ENCODE measurements at places on chromosomes 7 and 10.
A peak's percentile ranks its signal among the peaks of the same experiment; 100 is the strongest.

GRCh38 chr10:16856092-16856491 is 38.9 kb upstream of the RSU1 start:
- no peak for DNase-seq

GRCh38 chr7:99092064-99092720 is 51.7 kb downstream of the SMURF1 start:
- no peak for DNase-seq

- no peak for DNase-seq
Measured at GRCh38 chr10:125521721-125522680, 161.0 kb downstream of the TEX36 start.

- DNase-seq, result no peak
Measured at GRCh38 chr10:80100861-80101695, 22.6 kb downstream of the TMEM254 start.

DNA sequence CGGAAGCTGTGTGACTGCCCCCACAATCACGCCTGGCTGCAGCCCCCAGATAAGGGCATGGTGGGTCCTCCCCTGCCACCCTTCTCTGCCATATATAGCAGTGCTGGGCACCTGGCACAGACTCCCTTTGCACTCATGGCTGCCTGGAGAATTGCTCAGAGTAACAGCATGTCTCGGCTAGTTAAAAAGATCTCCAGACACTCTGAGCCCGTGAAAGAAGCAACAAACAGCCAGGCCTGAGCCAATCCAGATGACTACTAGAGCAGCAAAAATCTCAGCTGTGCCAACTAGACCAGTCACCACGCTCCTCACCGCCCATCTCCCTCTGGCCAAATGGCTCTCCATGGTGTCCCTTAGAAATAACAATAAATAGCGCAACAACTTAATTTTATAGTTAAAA is 71.3 kb downstream of the PARD3 start:
- peak; percentile 65 for DNase-seq

DNA sequence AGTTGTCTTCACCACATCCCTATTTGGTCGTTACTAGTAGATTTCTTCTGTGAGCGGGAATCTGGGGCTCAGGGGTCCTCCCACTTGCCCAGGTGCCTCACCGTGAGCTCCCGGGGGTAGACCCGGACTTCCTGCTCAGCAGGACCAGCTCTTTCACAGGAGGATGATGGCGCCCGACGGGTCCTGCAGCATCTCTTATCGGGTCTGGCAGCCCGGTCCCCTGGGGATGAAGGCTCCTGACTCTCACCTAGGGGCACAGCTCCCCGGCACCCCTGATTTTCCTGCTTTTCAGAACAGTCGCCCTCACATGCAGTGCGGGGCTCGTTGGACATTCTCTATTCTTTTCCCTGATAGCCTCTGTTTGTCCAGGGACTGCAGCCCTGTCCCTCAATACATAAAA is 33.0 kb upstream of the SHH start:
- no peak for DNase-seq

DNA sequence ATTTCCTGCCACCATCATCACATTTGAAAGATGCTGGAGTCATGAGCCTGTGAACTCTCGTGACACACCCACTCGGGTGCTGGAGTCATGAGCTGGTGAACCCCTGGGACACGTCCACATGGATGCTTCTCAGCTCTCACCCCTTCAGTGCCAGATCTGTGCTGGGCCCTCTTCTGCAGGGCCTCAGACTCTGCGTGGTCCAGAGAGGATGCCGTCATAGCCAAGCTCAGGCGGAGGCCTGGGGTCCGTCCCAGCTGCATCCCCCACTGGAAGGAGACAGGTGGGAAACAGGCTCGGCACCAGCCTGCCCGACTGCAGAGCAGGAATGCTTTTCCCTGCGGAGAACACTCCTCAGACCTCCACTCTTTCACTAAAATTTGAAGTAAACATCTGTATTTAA is 156.5 kb upstream of the PPP2R2D start:
- no peak for DNase-seq

GRCh38 chr7:142338633-142339501 is 81.0 kb upstream of the PRSS58 start:
- DNase-seq, result peak; percentile 19

DNA sequence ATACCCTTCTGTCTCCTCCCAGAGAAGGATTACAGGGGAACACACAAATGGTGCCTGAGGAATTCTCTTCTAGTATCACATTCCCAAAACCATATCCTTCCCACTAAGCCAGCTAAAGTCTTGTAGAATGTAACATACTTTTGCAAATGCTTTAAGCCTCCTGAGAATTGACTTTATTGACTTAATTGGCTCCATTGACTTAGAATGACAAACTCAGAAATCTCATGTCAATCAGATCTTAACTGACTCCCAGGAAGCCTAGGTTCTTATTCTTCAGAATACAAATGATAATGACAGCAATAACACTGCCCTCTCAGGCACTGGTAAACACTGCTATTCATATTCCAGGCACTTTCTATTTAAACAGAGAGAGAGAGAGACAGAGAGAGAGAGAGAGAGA is 356.9 kb upstream of the PRKCQ start:
- no peak for DNase-seq

DNA sequence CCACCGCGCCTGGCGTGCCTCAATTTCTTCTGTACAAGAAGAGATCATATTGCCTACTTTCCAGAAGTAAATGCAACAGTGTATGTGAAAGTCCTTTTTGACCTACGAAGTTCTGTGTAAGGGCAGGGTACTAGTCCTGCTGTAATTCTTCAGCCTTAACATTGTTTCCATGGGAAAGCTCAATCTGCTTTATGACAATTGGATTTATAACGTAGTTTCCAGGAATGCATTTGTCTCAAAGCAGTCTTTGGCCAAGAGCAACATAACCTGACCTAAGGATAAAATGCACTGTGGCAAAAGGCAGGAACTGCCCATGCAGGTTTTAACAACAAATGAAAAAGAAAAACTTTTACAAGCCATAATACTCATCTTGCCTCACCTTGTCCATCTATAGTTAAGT is 108.1 kb upstream of the PODXL start:
- DNase-seq, result peak; percentile 43

DNA sequence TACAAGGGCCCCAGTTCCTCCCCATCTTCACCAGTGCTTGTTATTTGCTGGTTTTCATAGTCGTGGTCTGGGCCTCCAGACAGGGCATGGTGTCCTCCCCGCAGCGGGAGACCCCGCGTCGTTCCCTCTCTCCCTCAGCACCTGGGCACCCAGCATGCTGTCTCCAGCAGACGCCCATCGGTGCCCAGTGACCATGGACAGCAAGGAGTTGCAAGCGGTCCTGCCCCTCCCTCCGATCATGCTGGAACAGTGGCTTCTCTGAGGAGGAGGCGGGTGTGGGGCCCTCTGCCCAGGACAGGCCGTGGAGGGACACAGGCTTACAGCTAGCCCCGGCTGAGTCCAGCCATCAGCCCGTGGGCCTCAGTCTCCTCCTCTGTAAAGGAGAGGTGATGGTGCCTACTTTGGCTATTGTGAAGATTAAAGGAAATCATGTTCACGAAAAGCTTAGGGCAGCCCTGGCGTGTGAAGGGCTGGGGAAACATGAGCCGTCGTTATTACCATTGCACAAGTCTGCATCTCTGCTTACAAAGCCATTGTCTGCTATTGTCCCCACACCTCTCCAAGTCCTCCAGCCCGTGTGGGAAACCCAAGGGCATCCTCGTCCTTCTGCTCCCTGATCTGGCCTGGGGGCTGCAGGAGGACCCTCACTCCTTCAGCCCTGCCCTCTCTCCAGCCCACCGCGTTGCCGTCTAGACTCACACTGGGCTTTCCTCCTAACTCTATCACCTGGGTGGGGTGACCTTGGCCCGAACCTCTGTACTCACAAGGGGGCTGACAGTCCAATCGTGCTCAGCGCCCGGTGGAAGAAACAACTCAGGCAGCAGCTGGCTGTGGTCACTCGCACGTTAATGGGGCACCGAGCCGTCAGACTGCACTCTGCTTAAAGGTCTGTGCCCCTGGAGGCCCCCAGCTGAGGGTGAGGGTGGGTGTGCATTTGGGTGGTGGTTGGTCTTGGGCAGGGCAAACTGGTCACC is 29.9 kb downstream of the EN2 start:
- DNase-seq, result no peak

GRCh38 chr10:60742512-60742911 is 35.8 kb upstream of the CDK1 start:
- no peak for DNase-seq

GRCh38 chr7:109092268-109092667 is 522.6 kb downstream of the DNAJB9 start:
- DNase-seq, result no peak

- DNase-seq, result no peak
Measured at GRCh38 chr10:50242777-50243176, 8.5 kb downstream of the ASAH2 start.

GRCh38 chr10:128854963-128855362 is 612.1 kb upstream of the MGMT start:
- DNase-seq, result no peak

- no peak for DNase-seq
Measured at GRCh38 chr7:89837515-89837914, 316.8 kb upstream of the STEAP1 start.

GRCh38 chr7:6323967-6324701 is 51.7 kb upstream of the CYTH3 start:
- DNase-seq, result no peak

DNA sequence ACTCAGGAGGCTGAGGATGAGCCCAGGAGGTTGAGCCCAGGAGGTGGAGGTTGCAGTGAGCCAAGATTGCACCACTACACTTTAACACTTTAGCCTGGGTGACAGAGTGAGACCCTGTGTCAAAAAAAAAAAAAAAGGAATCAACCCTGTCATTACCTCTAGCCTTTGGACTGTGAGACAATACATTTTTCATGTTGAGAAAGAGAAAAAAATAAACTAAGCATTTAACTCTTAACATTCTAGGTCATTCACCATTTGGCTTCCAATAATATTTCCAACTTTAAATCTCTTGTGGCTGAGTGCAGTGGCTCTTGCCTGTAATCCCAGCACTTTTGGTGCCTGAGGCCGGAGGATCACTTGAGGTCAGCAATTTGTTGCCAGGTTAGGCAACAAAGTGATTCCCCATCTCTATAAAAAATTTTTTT is 41.9 kb upstream of the TPST1 start:
- no peak for DNase-seq

DNA sequence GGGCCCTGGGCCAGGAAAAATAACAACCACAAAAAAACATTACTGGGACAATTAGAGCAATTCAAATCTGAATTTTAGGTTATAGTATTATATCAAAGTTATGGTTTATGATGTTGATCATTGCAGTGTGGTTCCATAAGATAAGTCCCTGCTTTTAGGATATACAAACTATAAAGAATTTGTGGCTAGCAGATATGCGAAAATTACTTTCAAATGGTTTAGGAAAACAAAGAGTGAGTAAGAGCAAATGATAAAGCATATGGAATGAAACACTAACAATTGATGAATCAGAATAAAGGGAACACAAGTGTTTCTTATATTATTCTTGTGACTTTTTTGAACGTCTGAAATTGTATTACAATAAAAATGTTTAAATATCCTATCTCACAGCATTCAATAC is 64.4 kb upstream of the HECTD2 start:
- peak; percentile 28 for DNase-seq

GRCh38 chr7:99386584-99387238 is 12.2 kb downstream of the ARPC1B start:
- peak; percentile 56 for DNase-seq

- DNase-seq, result no peak
Measured at GRCh38 chr10:16662923-16663322, 141.2 kb upstream of the C1QL3 start.

GRCh38 chr10:78672918-78673317 is 395.8 kb upstream of the ZMIZ1 start:
- DNase-seq, result peak; percentile 38

- DNase-seq, result peak; percentile 68
Measured at GRCh38 chr10:26890956-26891355, 30.2 kb upstream of the ABI1 start.

DNA sequence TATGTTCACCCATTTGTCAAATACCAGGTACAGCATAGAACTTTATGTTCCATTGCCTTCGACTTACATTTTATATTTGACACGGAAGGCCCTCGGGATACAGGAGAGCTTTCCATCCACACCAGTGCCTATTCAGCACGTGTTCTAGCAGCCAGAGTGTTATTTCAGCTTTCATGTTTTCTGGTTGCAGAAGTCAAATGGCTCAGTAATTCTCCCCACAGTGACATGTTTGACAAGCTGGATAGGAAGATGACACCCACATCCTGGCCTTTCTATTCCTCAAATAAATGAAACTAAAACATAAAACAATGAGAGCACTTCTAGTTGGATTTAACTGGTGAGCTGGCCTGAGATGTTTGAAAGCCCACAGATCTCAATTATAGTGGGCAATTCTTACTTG is 173.4 kb downstream of the SORCS1 start:
- DNase-seq, result no peak

DNA sequence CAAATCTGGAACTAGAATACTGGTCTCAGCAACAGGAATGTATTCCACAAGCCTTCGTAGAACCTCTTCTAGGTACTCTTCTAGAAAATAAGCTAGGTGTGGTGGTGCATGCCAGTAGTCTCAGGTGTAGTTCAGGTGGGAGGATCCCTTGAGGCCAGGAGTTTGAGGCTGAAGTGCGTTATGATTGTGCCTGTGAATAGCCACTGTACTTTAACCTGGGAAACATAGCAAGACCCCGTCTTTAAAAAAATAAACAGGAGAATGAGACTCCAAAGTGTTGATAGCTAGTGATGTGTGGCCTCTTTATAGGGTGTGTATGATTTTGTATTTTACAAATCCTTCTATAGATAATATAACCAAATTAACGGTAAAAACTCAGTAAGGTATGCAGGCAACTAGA is 1.5 kb upstream of the ZNF775 start:
- DNase-seq, result no peak

- DNase-seq, result no peak
Measured at GRCh38 chr10:132036887-132037675, 28.7 kb upstream of the JAKMIP3 start.

DNA sequence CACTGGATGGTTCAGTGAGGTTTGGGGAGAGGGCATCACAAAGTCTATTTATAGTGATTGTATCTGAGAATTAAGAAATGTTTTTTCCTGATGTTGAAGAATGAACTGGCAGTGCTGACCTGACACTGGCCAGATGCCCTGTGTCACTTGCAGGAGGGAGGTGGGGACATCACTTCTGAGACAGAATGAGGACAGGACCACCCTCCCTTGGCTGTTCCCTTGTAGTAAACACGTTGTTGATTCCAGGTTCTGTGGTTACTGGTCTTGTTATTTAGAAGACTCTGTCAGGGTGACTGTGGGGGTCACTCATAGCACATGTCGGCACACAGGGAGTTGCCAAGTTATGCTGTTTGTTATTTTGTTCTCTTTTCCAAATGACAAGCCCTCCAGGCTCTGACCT is 126.4 kb downstream of the ADCY1 start:
- no peak for DNase-seq

DNA sequence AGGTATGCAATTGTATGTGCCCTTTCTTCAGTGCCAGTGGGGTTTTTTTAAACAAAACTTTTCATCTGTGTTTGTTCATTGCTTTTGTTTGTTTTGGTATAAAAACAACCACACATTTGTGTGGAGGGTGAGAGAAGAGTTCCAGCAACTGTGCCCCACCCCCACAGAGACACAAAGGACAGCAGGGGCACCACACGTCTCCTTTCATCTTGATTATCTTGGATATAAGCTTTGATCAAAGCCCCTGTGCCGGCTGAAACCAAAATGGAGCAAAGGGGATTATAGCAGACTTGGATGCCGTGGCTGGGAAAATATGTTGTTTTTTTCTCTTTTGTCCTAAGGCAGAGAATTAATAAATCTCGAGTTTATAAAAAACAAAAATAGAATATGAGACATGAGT is 111.8 kb upstream of the RSU1 start:
- DNase-seq, result no peak

GRCh38 chr7:74178632-74179031 is 4.5 kb downstream of the EIF4H start:
- DNase-seq, result peak; percentile 71

GRCh38 chr7:8068892-8069686 is 100.5 kb downstream of the GLCCI1 start:
- no peak for DNase-seq

Data from fibroblast of the aortic adventitia (primary cell).